ENCODE measurements at places on chromosomes 5 and 9.
A peak's percentile ranks its signal among the peaks of the same experiment; 100 is the strongest.

DNA sequence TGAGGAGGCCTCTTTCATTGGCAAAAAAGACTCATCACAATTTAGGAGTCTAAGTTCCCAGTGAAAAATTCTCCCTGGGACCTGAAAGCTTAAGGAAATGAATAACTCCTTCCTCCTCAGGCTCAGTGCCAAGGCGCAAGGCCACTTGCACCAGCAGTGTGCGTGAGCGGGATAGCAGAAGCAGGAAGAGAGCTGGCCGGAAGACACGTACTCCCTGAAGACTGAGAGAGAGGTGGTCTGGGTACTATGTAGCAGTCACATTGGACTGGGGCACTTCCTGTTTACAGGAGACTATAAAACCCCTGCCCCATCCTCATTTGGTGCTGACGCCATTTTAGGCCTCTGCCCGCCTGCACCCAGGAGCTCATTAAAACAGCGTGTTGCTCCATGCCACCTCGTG lies 66.3 kb upstream of the IL33 start:
- DNase-seq = no peak

DNA sequence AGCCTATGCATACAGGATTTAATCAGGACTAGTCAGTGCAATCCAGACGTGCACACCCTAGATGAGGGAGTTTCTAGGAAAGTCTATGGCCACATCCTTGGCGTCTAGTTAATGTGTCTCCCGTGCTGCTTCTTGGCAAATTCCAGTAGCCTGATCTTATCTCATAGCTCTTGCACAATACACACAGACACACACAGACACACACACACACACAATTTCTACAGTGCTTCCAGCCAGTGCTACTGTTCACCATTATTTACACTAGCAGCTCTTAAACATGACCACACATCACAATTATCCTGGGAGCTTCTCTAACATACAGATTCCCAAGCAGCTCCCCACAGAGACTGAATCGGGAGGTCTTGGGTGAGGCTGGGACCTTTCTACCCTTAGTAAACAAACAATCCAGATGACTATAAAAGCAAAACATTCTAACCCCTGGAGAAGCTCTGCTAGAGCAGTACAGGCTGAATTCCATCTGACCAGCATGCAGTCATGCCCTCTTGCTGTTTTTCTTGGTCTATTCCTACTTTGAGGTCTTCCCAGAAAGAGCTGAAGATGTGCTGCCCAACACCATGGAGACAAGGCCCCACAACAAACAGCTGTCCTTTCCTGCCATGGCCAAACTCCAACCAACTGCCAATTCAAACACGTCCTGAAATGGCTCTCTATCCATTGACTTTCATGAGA lies 236.6 kb downstream of the DEPDC1B start:
- DNase-seq = no peak

DNA sequence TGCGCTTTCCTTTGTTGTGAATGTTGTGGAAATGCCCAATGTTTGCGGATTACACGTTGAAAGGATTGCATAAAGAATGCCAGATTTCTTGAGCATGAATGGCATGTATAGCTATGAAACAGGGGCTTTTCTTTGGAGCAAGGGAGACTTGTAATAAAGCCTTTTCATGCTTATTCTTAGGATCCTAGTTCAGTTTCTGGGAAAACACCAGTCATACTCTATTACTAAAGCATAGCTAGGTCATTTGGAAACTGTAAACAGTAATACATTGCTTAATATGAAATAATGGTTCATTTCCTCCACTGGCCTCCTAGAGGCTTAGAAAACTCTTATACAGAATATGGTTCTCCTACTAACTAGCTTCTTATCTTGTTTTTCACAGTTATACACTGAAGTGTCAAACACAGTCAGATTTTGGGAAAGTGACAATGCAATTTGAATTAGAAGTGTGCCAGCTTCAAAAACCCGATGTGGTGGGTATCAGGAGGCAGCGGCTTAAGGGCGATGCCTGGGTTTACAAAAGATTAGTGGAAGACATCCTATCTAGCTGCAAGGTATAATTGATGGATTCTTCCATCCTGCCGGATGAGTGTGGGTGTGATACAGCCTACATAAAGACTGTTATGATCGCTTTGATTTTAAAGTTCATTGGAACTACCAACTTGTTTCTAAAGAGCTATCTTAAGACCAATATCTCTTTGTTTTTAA lies 104.2 kb downstream of the MELK start:
- DNase-seq = no peak

GRCh38 chr5:10745133-10745532 lies 15.9 kb downstream of the DAP start:
- DNase-seq = no peak

- DNase-seq = no peak
These were observed 133.3 kb upstream of the DMRT1 start for GRCh38 chr9:708182-708550.

DNA sequence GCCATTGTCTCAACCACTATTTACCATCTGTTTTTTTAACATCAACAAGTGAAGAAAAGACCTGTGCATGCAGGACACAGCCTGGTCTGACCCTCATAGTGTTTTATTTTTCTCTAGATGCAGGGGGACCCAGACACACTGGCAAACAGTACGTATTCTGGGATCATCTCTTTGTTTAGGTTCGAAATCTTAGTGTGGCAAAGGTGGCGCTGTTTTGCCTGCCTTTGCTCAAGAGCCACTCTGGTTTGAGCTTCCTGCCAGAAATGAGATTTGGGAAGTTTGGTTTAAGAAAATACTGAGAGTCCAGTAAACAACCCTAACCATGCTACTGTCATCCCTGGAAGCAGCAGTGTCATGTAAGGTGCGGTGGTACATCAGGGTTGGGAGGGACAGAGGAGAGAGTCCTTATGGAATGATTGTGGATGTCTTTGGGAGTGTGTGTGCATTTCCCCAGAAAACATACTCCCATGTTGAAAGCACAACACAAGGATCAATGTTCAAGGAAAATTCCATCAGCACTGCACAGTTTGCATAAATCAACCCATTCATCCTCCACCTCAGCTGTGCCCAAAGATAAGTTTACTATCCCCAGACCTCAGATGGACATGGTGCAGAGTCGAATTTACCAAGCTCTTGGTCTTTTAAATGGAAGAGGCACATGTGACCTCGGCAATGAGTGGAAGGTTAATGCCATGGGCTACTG lies 34.0 kb upstream of the FLT4 start:
- DNase-seq = no peak

DNA sequence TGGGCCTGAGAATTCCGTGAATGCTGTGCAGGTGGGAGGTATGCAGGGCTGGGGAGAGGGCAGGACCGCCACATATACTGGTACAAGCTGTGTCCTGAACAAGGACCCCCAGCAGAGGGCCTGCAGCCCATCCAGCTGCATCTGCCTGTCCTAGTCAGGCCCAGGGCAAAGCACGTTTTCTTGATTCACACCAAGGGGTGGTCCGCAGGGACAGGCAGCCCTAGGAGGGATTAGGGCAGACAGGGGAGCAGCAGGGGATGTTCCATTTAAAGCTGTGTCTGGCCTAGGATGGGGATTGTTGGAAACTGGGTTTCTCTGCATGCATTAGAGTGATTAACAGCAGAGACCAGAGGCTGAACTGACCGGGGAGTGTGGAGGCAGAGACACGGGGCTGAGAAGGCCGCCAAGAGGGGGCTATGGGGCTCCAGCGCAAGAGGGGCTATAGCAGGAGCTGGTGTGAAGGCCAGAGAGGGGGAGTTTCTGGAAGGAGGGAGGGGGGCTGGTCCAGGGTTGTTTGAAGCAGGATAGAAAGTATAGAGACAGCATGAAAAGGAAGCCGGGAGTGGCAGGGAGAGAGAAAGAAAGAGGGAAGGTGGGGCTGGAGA lies 2.7 kb downstream of the GRM6 start:
- DNase-seq = no peak

DNA sequence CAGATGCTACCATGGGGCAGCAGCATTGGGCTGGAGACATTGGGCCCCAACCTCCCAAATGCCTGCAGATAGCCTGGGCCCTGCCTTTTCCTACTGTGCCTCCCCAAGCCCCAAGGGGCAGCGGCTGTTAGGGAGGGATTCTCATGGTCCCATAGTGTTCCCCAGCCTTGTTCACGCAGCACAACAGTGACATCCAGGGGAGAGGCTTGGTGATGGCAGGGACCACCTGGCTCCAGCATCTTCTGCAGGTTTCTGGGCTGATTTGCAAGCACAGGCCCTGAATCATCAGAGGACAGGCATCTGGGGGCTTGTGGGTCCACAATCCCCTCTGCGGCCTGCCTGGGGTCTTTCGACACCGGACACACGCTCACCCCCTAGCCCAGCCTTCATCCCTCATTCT lies 354.6 kb downstream of the SLIT3 start:
- peak; percentile 54 for DNase-seq

DNA sequence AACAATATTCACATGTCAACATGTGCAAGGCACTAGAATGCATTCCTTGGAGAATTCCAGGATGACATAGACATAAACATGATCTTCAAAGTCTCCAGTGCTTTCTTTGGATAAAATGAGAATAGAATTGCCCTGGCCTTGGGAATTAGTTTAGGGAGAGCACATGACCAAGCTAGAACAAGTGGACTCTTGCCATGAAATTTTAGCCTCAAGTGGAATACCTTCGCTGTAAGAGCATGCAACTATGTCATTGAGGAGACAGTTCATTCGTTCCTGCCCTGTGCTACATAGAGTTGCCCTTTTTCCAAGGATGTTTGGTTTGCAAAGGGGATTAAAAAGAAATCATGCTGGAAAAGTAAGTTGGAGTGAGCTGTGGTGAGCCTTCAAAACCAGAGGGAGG lies 42.7 kb downstream of the ZFAND5 start:
- DNase-seq = no peak

DNA sequence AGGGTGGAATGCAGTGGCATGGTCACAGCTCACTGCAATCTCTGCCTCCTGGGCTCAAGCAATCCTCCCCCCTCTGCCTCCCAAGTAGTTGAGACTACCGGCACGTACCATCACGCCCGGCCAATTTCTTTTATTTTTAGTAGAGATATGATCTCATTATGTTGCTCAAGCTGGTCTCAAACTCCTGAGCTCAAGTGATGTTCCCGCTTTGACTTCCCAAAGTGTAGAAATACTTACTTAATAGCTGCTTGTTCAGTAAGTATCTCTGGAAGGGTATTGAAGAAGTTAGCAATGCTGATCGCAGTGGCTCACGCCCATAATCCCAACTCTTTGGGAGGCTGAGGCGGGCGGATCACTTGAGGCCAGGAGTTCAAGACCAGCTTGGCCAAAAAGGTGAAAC lies 35.7 kb upstream of the PLIN2 start:
- peak; percentile 46 for DNase-seq

GRCh38 chr5:57349214-57349613 lies 133.4 kb downstream of the ACTBL2 start:
- DNase-seq = no peak

DNA sequence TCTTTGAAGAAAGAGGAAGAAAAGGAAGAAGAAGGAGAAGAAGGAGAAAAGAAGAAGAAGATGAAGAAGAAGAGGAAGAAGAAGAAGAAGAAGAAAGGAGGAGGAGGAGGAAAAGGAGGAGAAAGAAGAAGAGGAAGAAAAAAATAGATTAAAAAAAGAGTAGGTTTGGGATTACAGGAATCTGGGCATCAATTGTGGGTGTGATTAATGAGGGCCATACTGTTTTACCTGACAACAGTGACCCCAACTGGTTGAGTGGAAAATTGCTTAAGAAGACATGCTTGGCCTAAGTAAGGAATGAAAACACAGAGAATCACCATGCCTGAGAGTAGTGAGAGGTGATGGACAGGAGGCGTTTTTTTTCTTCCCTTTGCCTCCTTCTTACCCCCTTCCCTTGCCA lies 114.6 kb downstream of the FAM170A start:
- peak; percentile 73 for DNase-seq

- DNase-seq = no peak
These were observed 152.5 kb upstream of the GHR start for GRCh38 chr5:42270771-42271170.

DNA sequence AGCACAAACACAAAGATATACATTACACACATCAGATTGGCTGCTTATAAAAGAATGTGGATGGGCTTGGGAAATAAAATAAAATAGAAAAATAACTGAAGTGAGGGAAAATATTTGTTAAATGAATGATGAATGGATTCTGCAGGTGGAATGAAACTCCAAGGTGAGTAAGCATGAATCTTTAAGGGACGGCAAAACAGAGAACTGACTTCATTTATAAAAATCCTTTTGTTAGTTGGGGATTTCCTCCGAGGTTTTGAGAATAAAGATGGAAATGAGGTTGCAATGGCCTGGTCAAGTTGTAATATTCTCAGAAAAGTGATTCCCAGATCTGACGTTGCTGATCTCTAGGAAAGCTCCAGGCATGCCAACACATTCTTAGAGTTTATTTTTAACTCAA lies 20.9 kb upstream of the SEMA6A start:
- DNase-seq = no peak

- DNase-seq = no peak
These were observed 11.7 kb upstream of the RPS14 start for GRCh38 chr5:150461231-150461630.

- DNase-seq = no peak
These were observed 46.8 kb downstream of the DBH start for GRCh38 chr9:133682818-133683585.

GRCh38 chr5:56346741-56347535 lies 113.8 kb upstream of the ANKRD55 start:
- DNase-seq = no peak

- no peak for DNase-seq
These were observed 3.0 kb upstream of the ACER2 start for GRCh38 chr9:19405771-19406170.

- DNase-seq = no peak
These were observed 109.8 kb upstream of the NR5A1 start for GRCh38 chr9:124616961-124617360.

DNA sequence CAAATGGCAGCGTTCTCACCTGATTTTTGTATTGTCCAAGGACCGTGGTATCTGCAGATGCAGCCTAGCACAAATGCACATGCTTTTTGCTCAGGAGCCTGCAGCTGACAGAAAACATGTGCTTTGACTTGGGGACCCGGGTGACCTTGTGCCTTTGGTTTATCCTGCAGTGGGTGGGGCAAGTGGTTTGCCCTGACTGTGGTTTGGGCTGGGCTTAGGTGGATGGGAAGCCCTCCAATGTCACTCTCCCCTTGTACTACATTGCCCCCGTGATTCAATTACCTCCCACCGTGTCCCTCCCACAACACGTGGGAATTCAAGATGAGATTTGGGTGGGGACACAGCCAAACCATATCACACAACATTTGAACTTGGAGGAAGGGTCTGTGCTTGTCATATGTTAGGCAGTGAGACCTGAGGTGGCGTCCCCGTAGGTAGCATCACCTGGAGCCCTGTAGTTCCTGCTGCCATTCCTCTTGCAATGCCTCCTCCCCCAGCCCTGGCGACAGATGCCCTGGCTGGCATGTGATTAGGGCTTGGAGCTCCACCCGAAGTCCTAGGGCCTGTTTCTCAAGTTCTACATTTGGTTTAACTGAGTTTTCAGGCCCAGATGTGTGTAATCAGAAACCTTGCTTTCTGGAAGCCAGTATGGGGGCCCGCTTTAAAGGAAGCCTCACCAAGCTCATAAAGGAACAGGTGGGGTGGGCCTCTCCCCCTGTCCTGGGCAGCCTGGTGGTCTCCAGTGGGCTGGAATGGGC lies 2.1 kb downstream of the ANKRD33B start:
- DNase-seq = peak; percentile 16

DNA sequence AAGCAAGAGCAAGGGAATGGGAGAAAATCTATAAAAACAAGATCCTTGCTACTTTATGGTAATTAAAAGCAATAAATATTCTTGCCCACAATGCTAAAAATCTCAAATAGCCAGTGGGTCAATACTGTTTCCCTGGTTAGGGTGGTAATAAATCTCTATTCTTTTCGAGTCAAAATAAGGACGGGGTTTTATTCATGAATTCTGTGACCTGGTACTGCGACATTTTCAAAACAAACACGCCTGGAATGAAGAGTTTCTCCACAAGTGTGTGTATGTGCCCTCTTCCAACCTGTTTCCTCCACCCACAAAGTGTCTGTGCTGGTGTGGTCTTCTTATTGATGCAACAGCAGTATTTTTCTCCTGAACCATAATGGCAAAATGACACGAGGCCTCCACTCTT lies 358.8 kb upstream of the BRINP1 start:
- DNase-seq = no peak
